ENCODE measurements at places on chromosomes 3 and 15.

DNA sequence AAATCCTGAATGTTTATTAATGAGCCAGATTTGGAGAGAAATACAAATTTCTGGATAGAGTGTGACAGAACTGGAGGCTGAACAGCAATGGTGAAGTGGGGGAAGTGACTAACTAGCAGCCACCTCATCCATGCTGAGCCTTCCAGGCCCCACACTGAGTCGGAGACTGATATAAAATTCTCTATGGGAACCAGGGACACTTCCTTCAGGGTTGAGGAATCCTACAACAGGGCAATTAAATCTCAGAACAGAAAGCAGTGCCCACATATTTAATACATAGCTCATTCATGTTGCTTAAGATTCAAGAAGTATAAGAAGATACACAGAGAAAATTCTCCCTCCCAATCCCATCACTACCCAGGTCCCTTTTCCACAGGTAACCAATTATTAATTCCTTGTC, 49.3 kb downstream of the HACD2 start:
- no peak for DNase-seq

GRCh38 chr15:73617301-73617831, 15.8 kb downstream of the NPTN start:
- DNase-seq: no peak

DNA sequence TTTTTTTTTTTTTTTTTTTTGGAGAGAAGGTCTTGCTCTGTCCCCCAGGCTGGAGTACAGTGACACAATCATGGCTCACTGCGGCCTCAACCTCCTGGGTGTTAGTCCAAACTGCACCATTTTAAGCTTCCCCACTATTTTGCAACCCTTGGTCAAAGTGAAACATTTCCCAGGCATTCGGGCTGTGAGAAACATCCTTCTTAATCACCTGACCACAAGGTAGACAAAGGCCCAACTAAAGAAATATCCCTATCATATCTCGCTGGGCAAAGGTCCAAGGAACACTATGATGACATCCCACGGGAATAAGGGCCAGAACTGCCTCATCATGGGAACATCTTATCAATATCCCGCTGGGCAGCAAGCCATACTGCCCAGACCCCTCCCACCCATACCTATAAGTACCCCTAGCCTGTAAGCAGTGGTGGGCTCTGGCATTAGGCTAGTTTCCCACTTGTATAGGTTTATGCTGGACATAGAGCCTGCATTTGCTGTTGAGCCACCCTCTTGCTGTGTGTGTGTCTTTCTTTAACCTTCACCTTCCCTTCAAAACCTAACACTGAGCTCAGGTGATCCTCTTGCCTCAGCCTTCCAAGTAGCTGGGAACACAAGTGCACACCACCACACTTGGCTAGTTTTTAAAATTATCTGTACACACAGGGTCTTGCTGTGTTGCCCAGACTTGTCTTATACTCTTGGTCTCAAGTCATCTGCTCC, 95.2 kb downstream of the SEMA5B start:
- no peak for DNase-seq

DNA sequence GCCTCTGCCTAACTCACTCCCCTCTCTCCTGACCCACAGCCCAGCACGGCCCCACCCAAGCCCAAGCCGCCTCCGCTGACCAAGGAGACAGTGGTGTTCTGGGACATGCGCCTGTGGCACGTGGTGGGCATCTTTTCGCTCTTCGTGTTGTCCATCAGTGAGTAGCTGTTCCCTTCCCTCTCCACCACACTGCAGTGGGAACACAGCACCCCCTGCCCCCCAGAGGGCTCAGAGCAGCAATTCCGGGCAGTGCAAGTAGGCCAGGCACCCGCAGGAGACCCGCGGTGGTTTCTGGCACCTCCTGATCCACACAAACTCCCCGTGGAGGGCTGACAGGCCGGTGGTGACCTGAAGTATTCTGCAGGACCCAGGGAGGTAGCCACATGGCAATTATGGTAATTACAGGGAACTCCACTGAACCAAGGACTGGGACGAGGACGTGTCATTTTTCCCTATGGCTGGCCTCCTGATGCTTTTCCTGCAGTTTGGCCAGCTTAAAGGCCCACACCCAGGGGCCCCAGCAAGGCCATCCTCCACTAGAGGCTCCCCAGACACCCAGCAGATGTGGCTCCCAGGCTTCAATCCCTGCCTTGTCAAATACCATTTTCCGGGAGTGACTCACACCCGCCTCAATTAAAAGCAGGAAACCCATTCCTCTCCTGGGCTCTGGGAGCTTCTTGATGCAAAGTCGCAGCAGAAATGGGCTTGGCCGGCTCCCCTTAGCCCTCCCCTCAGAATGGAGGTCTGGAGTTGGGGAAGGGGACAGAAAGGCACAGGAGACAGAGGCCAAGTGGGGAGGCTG, 4.8 kb downstream of the TMIE start:
- DNase-seq: no peak

DNA sequence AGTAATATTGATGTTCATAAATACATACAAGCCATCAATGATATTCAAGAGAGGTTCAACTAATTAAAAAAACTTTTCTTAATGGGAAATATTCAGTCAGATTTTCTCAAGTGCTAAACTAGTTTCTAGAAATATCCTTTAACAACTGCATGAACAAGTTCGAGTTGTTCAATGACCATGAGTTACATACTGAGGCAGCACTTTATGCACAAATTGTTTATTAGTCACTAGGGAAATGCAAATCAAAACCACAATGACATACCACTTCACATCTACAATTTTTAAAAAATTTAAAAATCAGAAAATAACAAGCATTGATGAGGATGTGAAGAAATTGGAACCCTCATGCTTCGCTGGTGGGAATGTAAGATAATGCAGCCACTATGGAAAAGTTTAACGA, 62.4 kb downstream of the RAD18 start:
- no peak for DNase-seq

DNA sequence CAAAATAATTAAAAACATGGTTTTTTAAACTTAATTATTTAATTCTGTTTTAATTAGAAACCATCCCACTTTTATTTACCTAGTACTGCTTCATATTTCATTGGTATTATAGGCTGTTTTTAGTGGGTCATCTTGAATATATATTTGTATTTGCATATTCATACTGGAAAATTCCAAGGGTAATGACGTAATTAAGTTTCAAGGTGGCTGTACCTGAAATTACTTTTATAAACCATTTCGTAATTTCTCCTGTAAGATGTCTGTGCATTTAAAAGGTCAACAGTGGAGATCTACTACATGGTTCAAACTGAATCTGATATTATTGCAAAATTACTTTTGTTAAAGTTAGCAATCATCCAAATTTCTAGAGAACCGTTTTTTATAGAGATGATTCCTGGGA, 133.8 kb upstream of the NAALADL2 start:
- no peak for DNase-seq

DNA sequence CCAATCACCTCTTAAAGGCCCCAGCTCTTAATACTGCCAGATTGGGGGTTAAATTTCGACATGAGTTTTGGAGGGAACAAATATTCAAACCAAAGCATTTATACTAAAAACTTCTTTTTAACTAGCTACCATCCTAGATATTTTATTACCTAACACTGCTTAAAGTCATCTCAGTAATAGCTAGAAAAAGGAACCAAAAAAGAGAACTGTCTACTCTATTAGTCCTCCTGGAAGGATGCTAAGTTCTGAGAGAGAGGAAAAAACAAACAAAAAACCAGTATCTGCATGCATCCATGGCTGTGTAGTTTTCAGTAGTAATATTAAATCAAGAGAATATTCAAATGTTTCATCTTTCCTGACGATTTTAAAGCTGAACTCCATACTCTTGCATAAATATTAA, 5.8 kb downstream of the CPOX start:
- DNase-seq: no peak

DNA sequence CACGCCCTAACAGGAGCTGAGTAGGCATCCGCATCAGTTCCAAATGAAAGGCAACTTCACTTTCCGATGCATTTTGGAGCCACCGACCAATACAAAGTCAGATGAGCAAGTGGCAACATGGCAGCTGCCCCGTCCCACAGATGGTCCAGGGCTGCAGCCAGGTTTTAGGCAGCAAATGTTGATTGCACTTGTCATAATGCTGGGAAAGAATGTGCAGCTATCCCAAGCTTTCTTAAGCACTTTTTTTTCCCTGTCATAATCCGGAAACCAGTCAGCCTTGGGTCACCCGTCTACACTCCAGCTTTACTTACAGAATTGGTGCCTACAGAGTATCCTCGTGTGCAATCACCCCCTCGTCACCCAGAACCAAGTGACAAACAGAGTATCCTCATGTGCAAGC, 147.7 kb downstream of the CHSY1 start:
- DNase-seq: no peak

DNA sequence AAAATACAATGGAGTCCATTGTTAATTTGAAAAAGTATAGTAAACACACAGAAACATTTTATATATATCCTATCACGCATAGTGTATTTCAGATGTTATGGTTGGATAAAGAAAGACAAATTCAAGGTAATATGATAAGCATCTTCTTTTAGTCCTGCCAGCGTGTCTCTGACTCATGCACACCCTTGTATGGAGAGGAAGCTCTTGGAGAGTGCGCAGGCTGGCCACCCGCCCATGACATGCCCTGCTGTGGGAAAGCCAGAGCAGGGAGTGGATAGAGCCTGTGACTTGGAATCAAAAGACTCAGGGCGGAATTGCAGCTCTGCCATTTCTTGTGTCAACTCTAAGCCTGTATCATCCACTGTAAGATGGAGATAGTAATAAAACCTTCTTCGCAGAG, 23.0 kb upstream of the COPG1 start:
- DNase-seq: peak; percentile 33

DNA sequence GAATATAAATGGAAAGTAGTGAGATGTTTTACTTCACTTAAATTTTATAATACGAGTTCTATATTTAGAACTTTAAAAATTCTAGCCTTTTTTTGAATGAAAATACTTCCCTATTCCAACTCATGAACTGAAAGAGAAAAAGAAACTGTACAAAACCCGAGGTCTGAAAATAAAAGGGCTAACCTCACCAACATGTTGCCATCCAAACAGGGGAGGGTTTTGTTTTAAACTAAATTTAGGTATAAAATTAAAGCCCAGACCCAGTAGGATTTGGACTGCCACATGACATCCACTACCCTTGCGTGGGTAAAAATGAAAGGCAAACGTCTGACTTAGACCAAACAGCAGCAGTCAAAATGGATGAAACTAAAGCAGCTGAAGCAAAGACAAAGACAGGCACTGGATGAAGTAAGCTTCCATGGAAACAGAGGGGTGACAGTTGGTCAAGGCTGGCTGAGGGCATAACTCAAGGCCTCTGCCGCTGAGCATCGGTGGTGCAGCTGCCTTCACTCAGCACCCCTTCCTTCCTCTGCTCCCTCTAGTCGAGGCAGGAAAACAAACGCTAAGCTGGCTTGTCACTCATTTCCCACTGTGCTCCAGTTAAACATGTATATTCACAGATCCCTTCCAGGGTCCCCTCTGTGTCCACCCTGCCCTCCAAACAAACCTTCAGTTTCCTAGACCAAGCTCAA, 58.1 kb downstream of the TM4SF4 start:
- no peak for DNase-seq

DNA sequence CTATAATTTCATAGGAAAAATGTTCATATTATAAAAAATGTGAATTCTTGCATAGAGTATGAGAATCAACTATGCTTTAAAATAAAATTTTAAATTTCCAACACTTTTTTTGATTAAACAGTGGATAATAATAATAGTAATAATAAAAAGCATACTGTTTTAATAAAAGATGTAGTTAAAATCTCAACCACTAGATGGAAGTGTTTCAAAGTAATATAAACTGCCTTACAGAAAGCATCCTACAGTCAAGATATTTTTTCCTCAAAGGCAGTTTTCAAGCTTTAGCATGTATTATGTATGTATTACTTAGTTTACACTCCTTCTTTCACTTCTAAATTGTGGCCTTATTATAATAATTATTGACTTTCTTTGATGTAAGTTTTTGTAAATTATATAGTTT, 217.5 kb downstream of the CHL1 start:
- DNase-seq: no peak

DNA sequence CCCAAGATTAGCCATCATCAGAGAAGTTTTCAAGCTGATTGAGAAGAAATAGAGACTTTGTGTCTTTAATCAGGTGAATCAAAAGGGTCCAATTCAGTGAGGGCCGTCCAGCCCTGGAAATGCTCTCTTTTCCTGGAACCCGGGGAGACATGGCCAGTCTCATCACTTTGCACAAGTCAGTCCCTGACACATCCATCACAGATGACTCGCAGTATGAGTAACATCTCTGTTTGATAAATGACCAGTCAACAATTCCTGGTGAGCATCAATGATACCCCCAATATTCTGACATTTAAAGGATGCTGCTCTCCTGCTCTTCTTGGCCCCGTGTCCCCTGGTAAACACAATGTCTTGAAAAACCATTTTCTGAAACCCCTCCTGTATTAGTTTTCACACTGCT, 26.7 kb downstream of the C3orf20 start:
- DNase-seq: no peak

- DNase-seq: no peak
These were observed 190.7 kb upstream of the GBE1 start for GRCh38 chr3:81952141-81952540.

GRCh38 chr3:120147072-120147871, 53.0 kb upstream of the GSK3B start:
- DNase-seq: no peak

GRCh38 chr15:71937650-71938311, 127.4 kb downstream of the NR2E3 start:
- DNase-seq: no peak

- no peak for DNase-seq
These were observed 65.1 kb upstream of the KLF13 start for GRCh38 chr15:31261266-31262142.

DNA sequence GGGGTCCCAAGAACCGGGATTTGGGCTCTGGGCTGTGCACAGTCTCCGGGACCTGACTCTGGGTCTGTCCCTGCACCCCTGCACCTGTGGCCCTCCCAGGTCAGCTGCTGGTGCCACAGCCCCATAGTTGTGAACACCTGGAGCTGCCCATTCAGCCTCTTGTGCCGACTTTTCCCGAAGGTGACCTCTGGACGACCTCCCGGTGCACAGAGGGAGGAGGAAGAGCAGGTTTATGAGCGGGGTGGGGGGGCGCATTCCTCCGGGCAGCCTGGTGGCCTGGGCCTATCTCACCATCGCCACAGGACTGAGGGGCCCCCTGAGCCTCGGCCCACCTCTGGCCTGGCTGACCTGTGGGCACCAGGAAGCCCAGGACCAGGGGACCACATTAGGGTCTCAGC, 45.3 kb downstream of the DNAJB8 start:
- no peak for DNase-seq

Measured in NCI-H446 treated with DMSO at 0.1 percent for 48 hours (cell line).